ENCODE measurements at places on chromosomes 7 and 10.

DNA sequence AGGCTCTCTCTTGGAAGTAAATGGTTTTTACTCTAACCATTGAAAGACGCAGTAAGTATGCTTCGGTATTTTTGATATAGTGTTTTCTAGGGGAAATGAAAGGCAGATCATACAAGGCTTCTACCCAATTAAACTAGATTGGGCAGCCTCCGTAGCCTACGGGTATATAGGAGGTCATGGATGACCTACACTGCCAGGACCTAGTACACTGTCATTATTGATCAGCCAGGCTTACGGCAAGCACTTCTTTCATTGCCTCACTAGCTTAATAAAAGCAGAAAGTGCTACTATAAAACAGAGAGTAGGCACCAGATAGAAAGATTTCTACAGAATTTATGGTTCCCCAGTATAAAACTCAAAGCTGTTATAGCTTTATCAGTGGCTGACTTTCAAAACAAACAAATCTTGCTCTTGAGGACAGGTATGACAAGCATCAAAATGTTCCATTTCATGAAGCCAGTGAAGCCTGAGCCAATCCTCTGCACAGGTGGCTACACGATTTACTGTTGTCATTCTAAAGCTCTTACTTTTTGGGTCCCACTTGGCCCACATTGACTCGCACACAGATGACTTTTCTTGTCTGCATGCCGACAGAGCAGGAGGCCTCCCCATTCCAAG is 358.1 kb downstream of the THSD7A start:
- DNase-seq: no peak

DNA sequence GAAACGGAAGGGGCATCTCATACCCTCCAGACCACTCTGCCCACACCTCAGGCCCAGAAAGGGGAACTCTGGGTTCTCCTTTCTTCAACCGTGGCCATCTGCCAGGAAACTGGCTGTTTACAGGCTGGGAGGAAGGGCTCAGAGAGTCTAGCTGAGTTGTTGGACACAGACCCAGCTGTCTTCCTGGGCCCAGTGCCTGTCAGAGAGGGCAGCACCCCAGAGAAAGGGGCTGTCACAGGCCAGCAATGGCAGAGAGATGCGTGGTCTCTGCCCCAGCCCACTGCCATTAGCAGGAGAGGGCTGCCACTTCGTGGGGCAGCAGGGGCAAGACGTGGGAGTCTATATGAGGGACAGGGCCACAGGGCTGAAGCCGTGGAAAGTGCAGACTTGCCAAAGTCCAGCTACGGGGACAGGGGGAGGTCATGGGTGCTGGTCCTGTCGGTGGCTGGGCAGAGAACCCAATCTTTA is 11.0 kb downstream of the GRID1 start:
- DNase-seq: no peak

GRCh38 chr7:37054624-37055241 is 330.4 kb upstream of the AOAH start:
- DNase-seq: no peak

- DNase-seq: no peak
Observed at GRCh38 chr7:78153285-78153684, 354.7 kb downstream of the PHTF2 start.

DNA sequence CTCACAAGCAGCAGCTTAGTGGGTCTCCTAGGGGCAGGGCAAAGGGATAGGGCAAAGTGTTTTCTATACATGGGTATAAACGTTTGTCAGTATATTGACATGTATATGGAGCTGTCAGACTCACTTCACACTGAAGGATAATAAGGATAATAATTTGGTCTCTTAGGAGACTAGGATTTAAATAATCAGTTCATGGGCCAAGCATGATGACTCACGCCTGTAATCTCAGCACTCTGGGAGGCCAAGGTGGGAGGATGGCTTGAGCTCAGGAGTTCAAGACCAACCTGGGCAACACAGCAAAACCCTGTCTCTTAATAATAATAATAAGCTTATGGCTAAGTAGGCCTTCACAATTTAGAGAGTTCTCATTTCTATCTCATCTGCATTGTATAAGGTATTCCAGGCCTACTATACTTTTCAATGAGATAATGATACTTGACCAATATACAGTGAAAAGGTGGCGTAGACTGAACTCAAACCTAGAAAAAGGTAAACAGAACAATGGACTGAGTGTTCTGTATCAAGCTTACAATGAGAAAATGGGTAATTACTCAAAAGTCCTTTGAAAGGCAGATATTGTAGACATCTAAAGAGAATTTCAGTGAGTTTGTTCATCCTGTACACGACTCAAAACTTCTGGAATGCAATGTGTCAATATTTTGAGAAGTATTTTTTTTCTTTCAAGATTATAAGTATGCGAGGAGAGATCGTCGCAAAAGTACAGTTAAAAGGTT is 7.0 kb downstream of the GSAP start:
- no peak for DNase-seq

- DNase-seq: no peak
Observed at GRCh38 chr7:45292481-45292880, 134.9 kb downstream of the RAMP3 start.

Data from T follicular helper cell (primary cell).